ENCODE measurements at places on chromosomes 7 and 10. TPM values are rescaled to one million over a fixed set of nuclear protein-coding genes. Genes with fewer than 3 reads are reported as not detected.

Gene PRKCQ
- not detected for polyA plus RNA-seq

Gene PCLO
- 0.06 TPM for polyA plus RNA-seq

Gene UPK3B
- 0.09 TPM for polyA plus RNA-seq

Gene GRM3
- polyA plus RNA-seq, result not detected

DNA sequence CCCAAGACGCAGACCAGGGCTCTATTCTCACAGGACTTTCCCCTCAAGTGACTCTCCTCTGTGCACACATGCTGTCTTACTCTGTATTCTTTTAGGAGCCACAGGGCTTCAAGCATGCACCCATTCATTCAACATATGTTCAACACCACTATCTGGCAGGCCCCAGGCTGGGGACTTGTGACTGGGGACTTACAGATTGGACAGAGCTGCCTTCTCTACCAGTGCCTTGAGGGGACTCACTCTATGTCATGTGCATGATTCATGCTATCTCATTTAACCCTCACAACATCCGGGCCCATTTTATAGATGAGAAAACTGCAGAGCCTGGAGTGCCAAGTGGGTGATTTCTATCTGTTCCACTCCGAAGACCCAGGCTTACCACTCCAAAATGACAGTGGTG, 34.3 kb downstream of the MYL10 start:
- DNase-seq, result no peak

- DNase-seq, result no peak
Observed at GRCh38 chr7:124411796-124412195, 353.8 kb downstream of the GPR37 start.

GRCh38 chr10:54745436-54745835, 55.6 kb downstream of the PCDH15 start:
- no peak for DNase-seq

GRCh38 chr7:23873306-23873705, 163.3 kb downstream of the STK31 start:
- no peak for DNase-seq

DNA sequence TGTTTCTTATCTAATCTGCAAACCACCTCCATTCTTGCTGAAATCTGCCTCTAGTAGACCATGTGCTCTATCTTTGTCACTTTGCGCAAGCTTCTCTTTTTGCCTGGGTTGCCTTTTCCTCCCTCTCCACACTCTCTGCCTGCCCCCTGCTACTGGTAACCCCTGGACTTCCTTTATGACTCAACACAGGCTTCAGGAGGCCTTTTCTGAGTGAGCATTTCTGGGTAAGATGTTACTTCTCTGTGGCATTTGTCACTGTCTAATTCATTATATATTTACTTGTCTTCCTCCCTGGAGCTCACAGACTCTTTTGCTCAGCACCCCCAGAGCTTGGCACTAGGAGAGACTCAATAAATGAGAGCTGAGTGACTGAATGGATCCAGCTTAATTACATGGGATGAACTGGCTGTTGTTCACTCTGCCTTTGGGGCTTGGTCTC, 8.4 kb downstream of the GOLGA7B start:
- no peak for DNase-seq

- DNase-seq, result peak; percentile 78
Observed at GRCh38 chr10:127911218-127911866, 4.4 kb downstream of the PTPRE start.
